ENCODE measurements at places on chromosomes 16 and 17.

DNA sequence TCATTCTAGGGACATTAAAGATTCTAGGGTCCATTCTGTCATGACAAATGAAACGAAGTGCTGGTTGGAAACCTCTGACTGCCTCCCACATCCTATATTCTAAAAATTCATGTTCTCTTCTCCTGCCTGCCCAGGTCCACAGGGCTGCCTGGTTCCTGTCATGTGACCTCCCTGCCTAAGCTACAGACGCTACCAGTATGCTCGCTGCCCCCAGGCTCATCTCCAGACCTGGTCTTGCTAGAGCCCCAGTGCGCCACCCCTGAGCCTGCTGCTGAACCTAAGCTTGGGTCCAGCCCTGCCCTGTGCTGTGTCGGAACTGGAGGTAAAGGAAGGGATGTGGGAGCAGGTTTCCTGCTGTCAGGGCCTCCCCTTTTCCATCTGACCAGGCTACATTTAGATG is 231.6 kb upstream of the CDH5 start:
- no peak for DNase-seq

DNA sequence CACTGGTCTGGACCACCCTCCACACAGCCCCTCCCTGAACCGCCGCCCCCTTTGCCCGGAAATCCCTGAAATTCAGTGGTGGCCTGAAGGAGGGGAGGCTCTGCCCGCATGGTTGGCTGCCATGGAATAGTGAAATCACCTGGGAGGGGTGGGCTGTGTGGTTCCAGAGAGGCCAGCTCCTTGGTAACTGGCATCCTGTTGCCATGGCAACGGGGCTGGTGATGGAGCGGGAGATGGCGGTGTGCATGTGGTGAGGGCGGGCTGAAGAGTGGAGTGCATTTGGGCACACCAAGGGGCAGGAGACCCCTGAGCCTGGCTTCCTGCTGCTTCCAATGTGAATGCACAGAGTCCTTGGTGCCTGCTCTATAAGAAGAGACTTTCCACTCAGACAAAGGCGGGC is 2.4 kb downstream of the EFNB3 start:
- no peak for DNase-seq

- DNase-seq, result no peak
These were observed 94.0 kb upstream of the TNRC6C start for GRCh38 chr17:77864234-77865111.

GRCh38 chr16:1121601-1122397 is 25.8 kb upstream of the C1QTNF8 start:
- DNase-seq, result no peak

DNA sequence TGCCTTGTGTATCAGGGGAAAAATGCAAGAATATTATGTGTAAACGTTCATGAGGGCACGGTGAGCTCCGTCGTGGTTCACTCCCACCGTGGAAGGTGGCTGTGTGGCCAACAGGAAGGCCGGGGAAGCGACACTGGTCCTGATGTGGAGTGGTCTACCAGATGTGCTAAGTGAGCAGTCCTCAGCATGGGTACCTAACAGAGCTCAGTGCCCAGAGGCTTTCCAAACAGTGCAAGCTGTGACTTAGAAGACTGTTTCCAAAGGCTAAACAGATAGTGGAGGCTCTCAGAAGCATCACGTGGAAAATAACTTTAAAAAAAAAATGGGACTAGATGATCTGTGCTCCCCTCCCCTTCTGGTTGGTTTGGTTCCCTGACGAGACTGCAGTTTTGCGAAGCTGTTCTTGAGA is 199.3 kb upstream of the CHMP6 start:
- no peak for DNase-seq
